ENCODE measurements at places on chromosomes 7 and 10.

GRCh38 chr10:29379208-29379607 is 90.3 kb downstream of the LYZL1 start:
- no peak for DNase-seq

DNA sequence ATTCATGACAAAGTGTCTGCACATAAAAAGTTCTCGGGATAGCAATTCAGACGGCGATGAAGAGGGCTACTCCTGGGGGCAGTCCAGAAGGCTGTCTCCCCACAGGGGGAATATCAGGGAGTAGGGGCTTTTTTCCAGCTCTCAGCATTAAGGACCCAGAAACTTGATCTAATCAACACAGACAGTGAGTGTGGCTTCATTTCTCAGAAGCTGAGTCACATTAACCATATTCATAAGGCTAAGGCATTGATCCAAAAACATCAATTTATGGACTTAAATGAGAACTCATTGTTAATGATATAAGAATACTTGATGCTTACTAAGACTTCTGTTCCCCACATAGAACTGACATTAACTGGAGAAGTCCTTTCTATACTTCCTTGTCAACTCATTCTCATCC is 87.5 kb upstream of the AOAH start:
- no peak for DNase-seq

GRCh38 chr10:121070275-121071070 is 219.3 kb downstream of the WDR11 start:
- DNase-seq, result no peak

DNA sequence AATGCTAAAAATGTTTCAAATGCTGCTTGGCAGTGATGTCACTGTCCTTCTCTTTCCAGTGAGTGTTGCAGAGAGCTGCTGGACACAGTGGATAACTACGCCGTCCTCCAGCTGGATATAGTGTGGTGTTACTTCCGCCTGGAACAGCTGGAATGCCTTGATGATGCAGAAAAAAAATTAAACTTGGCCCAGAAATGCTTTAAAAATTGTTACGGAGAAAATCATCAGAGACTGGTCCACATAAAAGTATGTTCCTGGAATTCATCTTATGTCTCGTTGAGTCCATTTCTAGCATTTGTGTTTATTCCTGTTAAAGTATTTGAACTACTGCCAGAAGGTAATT is 25.2 kb downstream of the NUB1 start:
- DNase-seq, result no peak

GRCh38 chr7:83937930-83938329 is 256.7 kb downstream of the SEMA3A start:
- no peak for DNase-seq

DNA sequence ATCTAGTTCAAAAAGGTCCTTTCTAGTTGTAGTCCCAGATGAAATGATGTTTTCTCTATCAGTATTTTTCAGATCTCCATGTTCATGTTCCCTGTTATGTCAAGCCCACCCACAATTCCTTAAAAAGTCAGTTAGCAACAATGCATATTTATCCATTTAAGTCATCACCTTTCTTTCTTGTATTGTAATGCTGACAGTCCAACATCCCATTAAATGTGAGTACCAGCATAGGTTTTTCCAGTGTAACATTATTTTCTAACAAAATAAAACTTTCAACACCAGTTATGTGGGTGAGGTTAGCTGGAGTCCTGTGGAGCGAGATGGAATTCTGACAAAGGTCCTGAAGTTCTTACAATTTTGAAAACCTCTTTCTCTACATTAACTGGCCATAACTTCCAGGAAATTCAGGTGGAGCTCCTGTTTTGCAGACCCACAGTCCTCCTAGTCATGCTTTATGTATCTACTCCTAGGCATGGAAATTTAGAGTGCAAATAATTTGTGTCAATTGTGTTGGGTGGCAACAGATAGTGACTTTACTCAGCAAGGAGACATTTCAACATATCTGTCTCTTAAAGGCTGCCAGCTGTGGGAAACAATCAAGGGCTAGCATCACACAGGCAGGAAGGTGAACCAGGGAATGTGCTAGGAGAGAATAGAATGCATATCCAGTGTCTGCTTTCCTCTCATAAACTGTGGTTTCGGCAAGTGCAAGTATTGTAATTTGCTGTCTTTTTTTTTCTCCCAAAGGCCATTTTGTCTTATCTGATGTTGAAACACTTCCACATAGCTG is 162.6 kb downstream of the MTERF1 start:
- DNase-seq, result no peak

DNA sequence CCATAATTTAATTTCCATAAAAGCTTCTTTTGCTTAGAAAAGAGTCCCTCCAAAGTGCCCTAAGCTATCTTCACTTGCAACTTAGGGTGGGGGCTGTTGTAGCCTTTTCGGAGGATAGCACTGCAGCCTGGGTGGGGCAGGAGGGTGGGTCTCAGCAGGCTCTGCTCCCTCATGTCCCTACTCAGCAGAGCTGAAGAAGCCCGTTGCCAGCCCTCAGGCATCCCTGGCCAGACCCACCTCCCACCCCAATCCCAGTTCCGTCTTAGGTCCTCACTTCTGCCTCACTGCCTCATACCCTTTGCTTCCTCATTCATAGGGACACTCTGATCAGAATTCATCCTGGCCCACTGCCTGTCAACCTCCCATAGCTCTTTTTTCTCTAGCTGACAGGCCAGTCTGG is 99.8 kb upstream of the ZMIZ1 start:
- no peak for DNase-seq

GRCh38 chr7:116122972-116123595 is 87.3 kb upstream of the TES start:
- no peak for DNase-seq

DNA sequence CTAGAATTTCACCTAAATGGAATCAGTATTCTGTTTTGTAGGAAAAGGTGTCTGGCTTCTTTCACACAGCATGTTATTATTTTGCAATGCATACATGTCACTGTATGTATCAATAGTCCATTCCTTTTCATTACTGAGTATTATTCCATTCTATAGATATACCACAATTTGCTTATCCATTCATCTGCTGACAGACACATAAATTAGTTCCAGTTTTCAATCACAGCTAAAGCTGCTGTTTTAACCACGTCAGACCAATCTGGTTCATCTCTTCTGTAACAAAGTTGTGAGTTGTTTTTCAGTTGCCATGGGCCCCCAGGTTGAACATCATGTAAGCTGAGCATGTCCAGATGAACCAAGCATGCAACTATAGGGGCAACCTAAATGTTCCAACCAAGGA is 282.1 kb upstream of the MKLN1 start:
- DNase-seq, result no peak

DNA sequence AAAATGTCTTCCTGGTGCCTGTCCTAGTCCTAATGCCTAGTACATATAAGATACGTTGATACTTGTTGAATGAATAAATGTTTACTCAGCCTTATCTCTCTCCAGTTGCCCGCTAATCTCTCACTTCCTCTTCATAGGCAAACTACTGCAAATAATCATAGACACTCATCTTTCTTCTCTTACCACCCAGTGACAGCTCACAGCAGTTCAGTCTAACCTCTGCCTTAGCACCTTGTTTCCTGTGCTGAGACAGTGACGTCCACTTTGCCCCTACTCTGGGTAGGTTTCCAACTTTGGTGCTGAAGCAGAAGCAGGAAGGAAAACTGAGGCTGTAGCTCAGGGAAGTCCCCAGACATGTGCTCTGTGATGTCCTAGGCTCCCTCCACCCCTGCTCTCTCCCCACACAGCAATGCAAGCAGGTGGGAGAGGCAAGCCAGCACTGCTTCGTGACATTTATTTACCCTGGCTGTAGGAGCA is 45.5 kb upstream of the RHOBTB1 start:
- DNase-seq, result no peak

- no peak for DNase-seq
These were observed 149.0 kb upstream of the CDCA7L start for GRCh38 chr7:22094413-22095342.

GRCh38 chr7:142111499-142111898 is at the start of gene MGAM2:
Gene MGAM2, plus strand, starts transcription at chr7:142111718. Its CDS starts 5,156 bp downstream, at chr7:142116874.
- DNase-seq, result no peak

DNA sequence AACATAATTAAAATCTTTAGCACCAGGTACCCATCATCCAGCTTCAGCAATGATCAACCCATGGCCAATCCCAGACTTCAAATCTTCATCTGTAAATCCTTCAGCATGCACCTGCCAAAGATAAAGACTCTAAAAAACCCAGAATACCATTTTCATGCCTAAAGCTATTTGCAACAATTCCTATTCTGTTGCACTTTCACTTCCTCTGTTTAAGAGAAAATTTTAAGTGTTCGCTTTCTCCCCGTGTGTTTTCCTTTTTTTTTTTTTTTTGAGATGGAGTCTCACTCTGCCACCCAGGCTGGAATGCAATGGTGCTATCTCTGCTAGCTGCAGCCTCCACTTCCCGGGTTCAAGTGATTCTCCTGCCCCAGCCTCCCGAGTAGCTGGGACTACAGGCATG is 31.8 kb upstream of the HTR5A start:
- no peak for DNase-seq

DNA sequence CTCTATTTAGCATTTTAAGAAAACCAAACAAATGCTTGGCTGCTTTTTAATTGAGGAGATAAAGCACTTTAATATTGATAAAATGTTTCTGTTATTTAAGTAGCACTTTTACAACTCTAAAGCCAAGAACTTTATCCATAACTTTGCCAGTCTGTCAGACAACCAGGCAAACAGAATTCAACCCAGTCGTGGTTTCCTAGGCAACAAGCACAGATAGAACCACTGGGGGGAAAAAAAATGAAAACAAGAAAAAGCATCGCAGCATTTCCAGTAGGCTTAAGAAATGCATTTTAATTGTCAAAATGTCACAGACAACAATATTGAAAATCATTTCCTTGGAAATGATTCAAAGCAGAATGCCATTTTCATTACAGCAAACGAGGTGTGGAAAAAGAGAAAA is 323.4 kb downstream of the PARD3 start:
- no peak for DNase-seq

DNA sequence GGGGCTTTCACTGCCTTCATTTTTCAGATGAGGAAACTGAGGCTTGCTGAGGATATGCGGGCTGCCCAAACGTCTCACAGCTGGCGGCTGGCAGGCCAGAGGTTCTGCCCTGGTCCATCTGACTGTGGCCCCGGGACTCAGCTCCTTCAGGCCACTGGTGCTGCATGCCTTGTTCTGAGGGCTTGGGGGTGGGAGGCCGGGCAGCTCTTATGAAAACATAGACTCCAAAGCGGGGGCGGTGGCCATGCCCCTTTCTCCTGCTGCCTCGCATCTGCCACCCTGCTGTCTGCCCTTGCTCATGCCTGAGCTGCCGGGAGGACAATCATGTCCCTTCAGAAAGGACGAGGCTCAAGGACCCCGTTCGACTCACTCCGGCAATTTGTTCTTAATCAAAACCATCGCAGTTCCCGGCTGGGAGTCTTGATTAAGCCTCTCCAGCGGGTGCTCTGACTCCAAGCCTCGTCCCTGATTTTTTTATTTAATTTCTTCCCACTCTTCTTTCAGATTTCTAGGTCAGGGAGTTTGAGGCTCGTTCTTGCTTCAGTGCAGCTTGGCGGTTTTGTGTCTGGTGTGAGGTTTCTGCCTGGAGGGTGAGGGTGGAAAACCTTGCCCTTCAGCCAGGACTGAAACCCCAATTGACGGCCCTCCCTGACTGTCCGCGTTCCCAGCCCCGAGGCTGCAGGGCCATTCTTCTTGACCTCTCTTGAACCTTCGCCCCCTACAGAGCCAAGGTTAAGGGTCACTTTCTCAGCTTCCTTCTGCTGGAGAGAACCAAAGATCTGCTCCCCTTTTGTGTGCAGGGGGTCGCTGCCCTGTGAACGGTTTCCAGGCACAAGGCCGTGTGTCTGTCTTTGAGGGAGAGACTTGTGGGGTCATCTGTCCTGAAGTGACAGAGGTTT is 120.8 kb downstream of the DNAJB6 start:
- no peak for DNase-seq

- DNase-seq, result no peak
These were observed 1.7 kb upstream of the ETV1 start for GRCh38 chr7:13990984-13991790.

Data from activated CD4-positive, CD25-positive, alpha-beta regulatory T cell (primary cell).